ENCODE measurements at places on chromosomes 1 and 21.

GRCh38 chr1:92749024-92749634 is 35.8 kb downstream of the EVI5 start:
- DNase-seq, result peak; percentile 36

- no peak for DNase-seq
Observed at GRCh38 chr1:38997034-38997900, 6.2 kb downstream of the AKIRIN1 start.

GRCh38 chr1:170068923-170069322 is 5.6 kb downstream of the KIFAP3 start:
- DNase-seq, result no peak

- DNase-seq, result no peak
Observed at GRCh38 chr21:38438462-38438893, 59.8 kb downstream of the ERG start.

DNA sequence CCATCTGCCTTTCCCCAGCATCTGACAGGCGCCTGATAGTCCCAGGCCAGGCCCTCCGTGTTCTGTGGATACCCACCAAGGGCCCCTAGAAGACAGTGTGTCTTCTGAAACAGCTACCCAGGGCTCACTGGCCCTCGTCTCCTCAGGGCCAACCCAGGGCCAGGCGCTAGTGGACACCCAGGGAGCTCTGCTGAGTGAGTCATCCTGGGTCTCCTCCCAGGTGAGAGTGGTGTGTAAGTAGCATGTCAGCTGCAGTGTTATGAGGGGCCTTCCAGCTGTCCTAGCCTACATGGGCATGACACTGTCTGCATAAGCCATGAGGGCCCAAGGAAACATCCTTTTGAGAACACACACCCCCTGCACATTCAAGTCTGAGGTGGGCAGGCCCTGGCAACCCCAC is 36.7 kb downstream of the CHD5 start:
- no peak for DNase-seq

DNA sequence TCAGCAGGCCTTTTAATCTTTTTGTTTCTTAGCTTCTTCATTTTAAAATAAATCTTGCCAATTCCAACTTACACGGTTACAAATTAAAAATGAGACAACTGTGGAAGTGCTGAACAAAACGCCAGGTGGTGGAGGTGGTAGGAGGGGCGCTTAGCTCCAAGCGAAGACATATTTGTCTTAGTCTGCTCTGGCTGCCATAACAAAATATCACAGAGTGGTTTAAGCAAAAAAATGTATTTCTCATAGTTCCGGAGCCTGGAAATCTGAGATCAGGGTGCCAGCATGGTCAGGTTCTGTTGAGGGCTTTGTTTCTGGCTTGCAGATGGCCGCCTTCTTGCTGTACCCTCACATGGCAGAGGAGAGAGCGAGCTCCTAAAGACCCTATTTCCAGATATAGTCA is 14.9 kb downstream of the IER5 start:
- no peak for DNase-seq

GRCh38 chr1:119220991-119221390 is 80.5 kb upstream of the WARS2 start:
- DNase-seq, result no peak

DNA sequence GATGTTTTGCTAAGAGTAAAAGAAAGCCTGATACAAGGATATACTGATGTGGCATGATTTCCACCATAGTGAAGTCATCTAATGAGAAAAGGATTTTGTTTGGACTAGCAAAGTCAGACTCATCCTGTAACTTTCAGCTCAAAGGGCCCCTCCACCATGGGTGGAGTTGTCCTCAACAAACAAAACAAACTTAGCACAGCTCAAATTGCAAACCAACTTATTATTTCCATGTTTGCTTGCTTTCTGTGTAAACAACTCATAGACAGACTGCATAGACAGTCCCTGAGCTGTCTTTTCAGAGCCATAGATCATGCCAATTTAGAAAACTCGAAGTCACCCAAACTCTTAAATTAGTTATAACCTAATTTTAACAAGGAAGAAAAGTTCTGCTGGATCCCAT is 69.4 kb upstream of the VAV3 start:
- DNase-seq, result no peak

GRCh38 chr1:24764848-24765247 is 19.6 kb downstream of the CLIC4 start:
- no peak for DNase-seq

DNA sequence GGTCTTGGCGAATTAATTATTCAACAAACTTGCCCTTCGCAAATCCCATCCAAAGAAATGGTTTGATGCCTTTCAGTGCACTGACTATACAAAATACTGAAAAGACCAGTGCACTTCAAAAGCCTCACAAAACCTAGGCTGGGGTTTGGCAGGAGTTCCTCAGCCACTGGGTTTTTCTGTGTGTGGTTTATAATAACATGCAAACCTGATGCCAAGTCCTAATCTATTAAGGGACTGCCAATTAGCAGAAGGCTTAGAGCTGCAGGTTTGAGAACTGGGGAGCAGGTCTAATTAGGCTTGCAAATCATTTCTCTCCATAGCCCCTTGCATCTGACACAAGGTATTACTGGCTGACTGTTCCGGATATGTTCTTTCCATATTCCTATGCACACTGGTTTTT is 27.7 kb downstream of the PLPP3 start:
- no peak for DNase-seq

DNA sequence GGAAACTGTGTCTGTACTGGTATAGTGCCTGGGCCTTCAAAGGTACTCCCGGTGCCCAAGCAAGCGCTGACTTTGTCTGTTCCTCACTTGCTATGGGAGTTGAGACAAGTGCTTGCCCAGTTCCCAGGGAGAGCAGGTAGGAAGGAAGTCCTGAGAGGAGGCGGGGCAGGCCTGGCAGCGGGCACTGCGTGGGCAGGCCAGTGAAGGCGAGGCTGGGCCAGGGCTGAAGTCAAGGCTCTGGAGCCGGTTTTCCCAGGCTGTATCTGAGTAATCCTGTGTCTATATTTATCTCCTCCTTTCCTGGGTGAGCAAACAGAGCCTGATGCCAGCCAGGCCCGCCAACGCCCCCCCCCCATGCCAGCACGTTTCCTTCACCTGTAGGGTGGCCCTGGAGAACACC is 15.9 kb upstream of the EDN2 start:
- no peak for DNase-seq

GRCh38 chr1:207500306-207500705 is 4.3 kb downstream of the CR1 start:
- DNase-seq, result no peak

DNA sequence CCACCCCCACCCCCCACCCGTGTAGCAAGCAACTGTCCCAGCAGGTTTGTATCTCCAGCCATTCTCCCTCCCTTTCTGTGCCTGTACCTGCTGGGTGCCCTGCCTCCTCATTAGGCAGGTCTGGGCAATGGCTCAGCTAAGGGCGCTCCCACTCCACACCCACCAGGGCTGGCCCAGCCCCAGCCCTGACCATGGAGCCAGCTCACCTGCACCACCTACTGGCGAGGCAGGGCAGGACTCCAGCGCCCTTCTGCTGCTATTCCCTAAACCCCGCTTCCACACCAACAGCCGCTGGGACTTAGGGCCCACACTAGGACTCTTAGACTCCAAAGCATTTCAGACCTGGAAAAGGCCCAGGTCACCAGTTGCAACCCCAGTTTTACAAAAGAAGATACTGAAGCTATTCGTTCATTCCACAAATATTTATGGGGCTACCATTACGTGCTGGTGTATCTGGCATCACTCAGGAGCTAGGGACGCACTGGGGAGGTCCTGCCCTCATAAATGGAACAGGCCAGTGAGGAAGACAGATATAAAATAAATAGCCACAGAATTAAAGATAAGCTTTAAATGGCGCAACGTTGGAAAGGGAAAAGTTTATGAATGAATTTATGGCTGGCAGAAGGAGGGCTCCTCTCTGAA is 24.0 kb downstream of the PGLYRP3 start:
- DNase-seq, result peak; percentile 47

- DNase-seq, result no peak
Observed at GRCh38 chr1:18932879-18933278, 23.6 kb downstream of the IFFO2 start.

GRCh38 chr1:40808444-40808843 is 24.9 kb downstream of the KCNQ4 start:
- no peak for DNase-seq

DNA sequence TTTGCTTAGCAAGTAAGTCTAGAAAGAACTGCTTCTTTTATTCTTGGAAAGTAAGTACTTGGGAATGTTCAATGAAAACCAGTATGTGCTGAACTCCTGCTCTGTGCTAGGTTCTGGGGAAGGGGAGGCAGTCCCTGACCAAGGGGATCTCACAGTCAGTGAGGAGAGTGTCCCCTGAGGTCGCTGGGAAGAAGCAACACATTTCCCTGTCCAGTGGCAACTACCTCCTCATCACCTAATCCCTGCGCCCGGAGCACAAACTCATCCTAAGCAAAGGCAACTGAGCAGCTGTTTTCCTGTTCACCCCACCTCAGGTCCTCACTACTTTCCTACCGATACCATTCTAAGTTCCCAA is 61.7 kb upstream of the ANGPTL1 start:
- DNase-seq, result no peak

DNA sequence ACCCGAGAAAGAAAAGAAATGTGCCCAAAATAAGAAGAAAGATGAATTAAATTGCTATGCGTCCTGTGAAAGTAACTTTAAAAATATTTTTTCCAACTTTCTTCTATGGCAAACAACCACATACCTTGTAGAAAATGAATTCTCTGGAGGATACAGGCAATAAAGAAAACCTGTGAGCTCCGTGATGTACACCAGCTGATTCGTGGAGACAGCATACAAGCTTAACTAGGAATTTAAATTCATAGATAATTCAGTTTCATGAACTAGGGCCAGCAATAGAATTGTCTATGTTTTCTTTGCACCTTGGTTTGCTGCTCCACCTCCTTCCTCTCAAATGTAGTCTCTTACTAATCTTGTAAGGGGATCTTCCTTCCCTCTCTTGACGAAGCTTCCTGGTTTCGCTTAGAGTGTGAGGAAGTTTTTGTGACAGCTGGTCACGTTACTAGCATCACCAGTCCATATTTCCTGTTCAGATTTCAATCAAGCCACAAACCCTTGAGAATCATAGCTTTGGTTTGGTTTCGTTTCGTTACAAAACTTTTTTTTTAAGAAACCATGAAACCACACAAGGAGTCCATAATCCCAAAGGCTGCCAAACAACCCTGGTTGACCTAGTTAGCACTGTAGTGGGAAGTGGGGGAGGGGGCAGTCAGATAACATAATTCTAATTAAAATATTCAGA is 35.8 kb downstream of the GREM2 start:
- DNase-seq, result no peak

- DNase-seq, result no peak
Observed at GRCh38 chr1:41619511-41620364, 135.3 kb upstream of the EDN2 start.

- DNase-seq, result no peak
Observed at GRCh38 chr1:82441402-82441801, 640.7 kb downstream of the ADGRL2 start.

GRCh38 chr21:14260174-14260764 is 44.3 kb downstream of the RBM11 start:
- DNase-seq, result no peak

GRCh38 chr1:227033880-227034279 is 93.8 kb downstream of the COQ8A start:
- no peak for DNase-seq

- no peak for DNase-seq
Observed at GRCh38 chr1:8523666-8524206, 205.8 kb downstream of the SLC45A1 start.

- DNase-seq, result no peak
Observed at GRCh38 chr1:226575739-226576378, 27.3 kb downstream of the STUM start.
